ENCODE measurements at places on chromosomes 4 and X.

- DNase-seq: no peak
These were observed 94.5 kb downstream of the CPZ start for GRCh38 chr4:8687083-8687482.

DNA sequence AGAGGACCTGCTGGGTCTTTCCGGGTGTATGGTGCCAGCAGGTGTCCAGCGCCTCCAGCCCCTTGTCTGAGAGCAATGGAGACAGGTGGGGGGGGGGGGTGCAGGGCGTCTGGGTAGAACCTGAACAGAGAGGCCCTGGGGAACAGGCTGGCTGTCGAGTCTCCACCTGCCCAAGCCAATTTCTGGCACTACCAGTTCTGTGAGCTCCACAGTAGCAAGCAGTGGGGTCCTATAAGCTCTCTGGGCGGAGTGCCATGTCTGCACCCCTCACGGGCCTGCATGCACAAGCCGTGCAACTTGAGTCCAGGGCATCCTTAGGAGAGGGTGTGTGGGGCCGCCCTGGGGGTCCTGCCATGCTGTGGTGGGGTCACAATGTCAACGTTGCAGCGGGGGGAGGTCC is 10.1 kb upstream of the FGFR3 start:
- no peak for DNase-seq

GRCh38 chrX:9072281-9072680 is 38.4 kb upstream of the FAM9B start:
- DNase-seq: no peak

DNA sequence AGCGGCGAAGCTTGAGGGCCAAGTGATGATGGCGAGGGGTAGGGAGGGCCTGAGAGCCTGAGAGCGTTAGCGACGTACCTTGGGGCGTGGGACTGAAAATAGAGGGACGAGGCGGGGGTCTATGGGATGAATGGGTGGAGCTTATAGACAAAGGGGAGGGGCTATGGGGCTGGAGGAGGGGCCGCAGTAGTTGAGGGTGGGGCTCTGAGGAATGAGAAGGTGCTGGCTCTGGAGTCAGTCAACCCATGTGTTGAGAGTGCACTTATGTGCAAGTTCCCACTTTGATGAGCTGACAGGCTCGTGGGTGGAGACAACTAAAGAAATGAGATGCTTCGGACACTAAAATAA is 488 bp downstream of the TBC1D25 start:
- DNase-seq: peak; percentile 56
